Neural crest cell (in vitro differentiated cells): ENCODE measurements at places on chromosomes 4 and X.

GRCh38 chr4:158302076-158302866 lies 92.0 kb downstream of the TMEM144 start:
- no peaks in the 10 kb centered on the region for H3K27me3 ChIP-seq
- H3K27ac ChIP-seq = no peak overlapping the region
- H3K4me1 ChIP-seq = no peaks in the 10 kb centered on the region
- no peak overlapping the region for H3K4me3 ChIP-seq
- H3K36me3 ChIP-seq = no peaks in the 10 kb centered on the region

- no peak for DNase-seq
- peaks cover 3% of the 10 kb centered on the region for H3K36me3 ChIP-seq
- H3K4me1 ChIP-seq = no peaks in the 10 kb centered on the region
- no peaks in the 10 kb centered on the region for H3K27me3 ChIP-seq
- H3K4me3 ChIP-seq = no peak overlapping the region
Observed at GRCh38 chrX:10085223-10085622, 71.6 kb upstream of the CLCN4 start.

DNA sequence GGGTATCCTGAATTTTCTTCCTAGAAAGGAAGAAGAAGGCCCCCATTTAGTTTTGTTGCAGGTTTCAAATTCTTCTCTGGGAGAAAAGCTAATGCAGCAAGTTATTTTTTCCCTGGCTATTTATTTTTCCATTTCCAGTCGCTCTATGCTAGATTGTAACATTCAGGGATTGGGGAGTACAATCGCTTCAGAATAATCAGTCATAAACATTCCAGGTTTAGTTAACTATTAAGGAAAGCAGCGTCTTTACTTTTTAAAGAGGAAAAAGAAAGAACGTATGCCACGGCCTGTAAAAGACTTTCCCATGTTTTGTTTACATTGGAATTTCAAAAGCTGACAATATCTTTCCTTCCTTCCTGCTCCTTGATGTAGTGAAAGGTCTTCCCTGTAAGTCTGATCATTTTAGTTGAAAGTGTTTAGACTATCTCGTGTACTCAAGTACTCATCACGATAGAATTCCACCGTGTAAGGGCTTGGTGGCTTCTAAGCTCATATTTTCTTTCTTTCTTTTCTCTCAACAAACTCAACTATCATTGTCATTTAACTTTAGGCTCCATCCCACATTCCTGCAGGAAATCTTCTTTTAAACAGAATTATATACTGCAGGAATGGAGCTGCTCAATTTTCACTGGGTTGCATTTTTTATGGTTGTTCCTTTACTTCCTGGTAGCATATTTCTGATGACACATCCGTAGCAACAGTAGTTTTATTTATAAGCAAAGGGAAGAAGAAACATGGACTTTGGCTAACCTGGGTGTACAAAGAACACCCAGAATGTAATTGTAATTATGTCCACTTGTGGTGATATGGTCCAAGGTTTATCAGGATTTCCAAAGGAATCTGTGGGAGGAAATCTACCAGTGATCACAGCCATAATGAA lies 213.1 kb upstream of the FAT1 start:
- H3K4me3 ChIP-seq = no peak overlapping the region
- no peaks in the 10 kb centered on the region for H3K27me3 ChIP-seq
- H3K4me1 ChIP-seq = peaks cover 17% of the 10 kb centered on the region
- no peak overlapping the region for H3K27ac ChIP-seq
- no peak for DNase-seq
- no peaks in the 10 kb centered on the region for H3K36me3 ChIP-seq

DNA sequence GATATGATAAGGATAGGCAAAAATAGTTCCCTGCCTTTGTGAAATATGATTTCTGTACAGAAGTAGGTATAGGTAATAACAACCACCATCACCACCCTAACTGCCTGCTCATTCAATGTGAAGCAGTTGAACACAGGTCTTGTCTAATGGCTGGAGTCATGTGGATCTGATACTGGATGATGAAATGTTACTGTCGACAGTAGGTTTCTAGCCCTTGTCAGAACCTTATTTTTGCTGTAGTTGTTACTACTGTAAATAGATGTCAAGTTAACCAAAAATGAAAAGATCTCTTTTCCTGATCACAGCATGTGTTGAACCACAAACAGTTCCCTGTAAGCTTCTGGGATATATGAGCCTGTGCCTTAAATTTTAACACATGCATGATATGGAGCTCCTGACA lies 142.9 kb downstream of the FRAS1 start:
- no peak overlapping the region for H3K4me3 ChIP-seq
- no peaks in the 10 kb centered on the region for H3K27me3 ChIP-seq
- no peak overlapping the region for H3K27ac ChIP-seq
- no peaks in the 10 kb centered on the region for H3K36me3 ChIP-seq
- peaks cover 18% of the 10 kb centered on the region for H3K4me1 ChIP-seq

DNA sequence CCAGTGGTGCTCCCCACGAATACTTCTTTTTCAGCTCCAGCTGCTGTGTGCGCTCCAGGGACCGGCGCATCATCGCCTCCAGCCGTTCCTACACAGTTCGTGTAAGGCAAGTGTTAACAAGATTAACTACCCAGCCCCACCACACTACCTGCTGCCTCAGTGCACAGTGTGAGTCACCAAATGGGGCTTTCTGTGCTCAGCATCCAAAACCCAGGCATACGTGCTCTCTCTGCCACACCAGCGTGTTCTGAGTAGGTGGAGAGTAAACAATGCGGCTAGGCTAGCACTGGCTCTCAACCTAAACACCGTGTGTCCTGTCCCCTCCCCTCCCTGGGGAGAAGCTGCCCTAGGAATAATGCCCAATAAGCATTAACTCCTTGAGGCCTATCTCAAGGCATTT lies 60.0 kb downstream of the MAP7D2 start:
- H3K27me3 ChIP-seq = no peaks in the 10 kb centered on the region
- H3K36me3 ChIP-seq = peaks cover 6% of the 10 kb centered on the region
- H3K4me3 ChIP-seq = no peak overlapping the region
- H3K27ac ChIP-seq = no peak overlapping the region
- no peak for DNase-seq
- no peaks in the 10 kb centered on the region for H3K4me1 ChIP-seq

DNA sequence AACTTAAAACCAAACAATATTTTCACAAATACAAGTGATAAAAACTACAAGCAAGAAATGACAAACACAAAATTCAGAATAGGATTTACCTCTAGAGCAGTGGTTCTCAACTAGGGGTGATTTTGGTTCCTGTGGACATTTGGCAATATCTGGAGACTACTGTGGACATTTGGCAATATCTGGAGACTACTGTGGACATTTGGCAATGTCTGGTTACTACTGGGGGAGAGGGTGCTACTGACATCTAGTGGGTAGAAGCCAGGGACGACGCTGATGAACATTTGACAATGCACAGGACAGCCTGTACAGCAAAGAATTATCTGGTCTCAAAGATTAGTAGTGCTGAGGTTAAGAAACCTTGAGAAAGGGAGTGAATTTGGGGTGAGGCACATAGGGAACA lies 169.8 kb downstream of the CLCN4 start:
- H3K4me1 ChIP-seq = no peaks in the 10 kb centered on the region
- H3K36me3 ChIP-seq = no peaks in the 10 kb centered on the region
- H3K27ac ChIP-seq = no peak overlapping the region
- H3K4me3 ChIP-seq = no peak overlapping the region
- DNase-seq = no peak
